Panc1 (cell line): ENCODE measurements at places on chromosomes 4 and X. TPM values are rescaled to one million over a fixed set of nuclear protein-coding genes. Genes with fewer than 3 reads are reported as not detected.

The C4orf46 gene
- 12.2 TPM for total RNA-seq

DNA sequence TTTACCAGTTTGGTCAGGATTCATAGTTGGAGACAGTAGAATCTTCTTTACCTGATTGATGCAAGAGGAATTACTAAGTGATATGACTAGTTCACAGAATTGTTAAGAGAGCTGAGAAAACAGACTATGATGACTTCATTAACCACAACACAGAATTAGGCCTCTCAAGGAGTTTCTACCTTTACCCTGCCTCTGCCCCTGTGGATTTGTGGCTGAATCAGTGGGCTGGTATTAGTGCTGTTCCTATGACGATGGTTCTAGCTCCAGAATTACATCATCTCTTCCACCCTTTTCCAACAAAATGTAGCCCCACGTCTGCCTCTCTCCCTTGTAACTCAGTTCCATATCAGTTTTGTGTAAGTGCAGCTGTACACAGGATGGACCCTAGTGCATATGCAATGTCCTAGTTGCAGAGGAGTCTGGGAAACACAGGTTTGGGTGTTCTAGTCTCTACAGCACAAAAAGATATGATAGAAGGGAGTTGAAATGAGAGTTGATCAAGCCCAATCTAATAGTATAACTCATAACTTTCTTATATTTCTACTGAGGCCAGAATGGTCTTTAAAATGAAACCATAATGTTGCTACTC is 99.3 kb downstream of the ANXA5 start:
- DNase-seq: no peak

DNA sequence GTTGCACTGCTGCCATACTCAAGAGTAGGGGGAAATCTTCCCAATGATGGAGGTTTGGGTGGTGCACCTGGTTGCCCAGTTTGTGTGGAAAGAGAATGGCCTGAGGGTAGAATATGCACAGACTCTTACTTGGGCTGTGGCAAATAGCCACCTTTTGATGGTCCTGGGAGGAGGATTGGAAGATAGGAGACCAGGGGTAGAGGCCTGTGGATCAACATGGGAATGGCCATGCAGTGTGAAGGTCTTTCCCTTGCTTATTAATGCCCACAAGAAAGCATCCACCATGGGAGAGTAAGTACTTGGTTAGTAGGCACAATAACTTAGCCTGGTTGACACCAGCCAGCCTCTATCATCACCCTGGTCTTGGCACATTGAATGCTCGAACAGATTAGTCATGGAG is 156.8 kb upstream of the LEF1 start:
- DNase-seq: no peak

GRCh38 chrX:3345281-3346191 is 916 bp downstream of the MXRA5 start:
- no peak for DNase-seq

GRCh38 chr4:31084806-31085416 is 364.7 kb downstream of the PCDH7 start:
- no peak for DNase-seq

DNA sequence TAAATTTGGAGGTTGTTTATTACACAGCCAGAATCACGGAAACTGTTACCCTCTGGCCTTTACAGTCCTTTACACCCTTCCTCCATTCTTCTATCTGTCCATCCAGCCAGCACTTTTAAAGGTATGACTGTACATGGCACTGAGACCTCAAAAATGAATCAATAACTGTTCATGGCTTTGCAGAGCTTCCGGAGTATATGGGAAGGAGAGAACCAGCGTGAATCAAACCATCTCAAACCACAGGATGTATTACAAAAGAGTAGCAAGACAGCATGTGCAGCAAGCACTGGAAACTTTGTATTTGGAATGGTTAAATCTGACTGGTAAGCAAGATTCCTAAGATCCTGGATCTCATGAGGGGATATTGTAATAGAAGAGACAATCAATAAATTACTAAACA is 228.5 kb upstream of the CASK start:
- DNase-seq: no peak

The PHKA2 gene
- 20.6 TPM for total RNA-seq

The XK gene
- total RNA-seq: 1.3 TPM
